ENCODE measurements at places on chromosomes 4 and X.

- no peak for DNase-seq
Measured at GRCh38 chr4:102392033-102392744, 46.9 kb upstream of the SLC39A8 start.

DNA sequence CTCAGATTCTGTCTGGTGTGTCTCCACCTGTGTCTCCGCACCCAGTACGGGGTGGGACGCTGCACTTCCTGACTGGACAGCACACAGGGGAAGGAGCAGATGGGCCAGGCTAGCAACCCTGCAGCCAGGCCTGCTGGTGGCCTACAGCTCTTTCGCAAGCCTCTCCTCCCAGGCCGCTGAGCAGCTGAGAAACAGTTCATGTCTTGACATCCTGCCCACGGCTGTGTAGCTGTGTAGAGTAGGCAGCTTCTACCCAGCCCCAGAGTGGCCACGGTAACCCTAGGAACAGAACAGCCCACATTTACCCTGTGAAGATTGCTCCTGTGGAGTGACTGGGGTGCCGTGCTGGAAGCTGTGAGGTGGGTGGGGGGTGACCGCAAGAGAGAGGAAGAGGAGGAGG, 38.9 kb downstream of the CCNQ start:
- no peak for DNase-seq

DNA sequence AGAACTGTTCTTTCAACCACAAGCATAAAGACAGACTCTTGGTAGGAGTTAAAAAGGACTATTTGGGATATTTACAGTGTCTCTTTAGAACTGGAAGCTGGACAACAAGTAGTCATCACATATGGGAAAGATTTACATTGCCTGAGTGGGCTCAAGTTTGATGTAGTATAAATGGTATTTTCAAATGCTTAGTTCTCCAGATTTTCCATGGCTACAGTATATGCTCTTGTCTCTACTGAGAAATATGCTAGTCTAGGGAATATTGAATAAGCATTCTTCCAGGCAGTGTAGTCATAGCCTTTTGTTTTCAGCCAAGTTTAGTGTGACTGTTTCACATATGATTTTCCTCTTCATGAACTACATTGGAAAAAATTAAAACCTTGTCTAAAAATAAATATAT, 315.6 kb downstream of the ARHGAP24 start:
- no peak for DNase-seq

GRCh38 chr4:152687974-152688599, 8.3 kb upstream of the TMEM154 start:
- DNase-seq, result no peak

All from HTR-8/SVneo (cell line).